ENCODE measurements at places on chromosomes 6 and 20.

- DNase-seq, result no peak
Observed at GRCh38 chr6:108714101-108714765, 134.0 kb upstream of the ARMC2 start.

DNA sequence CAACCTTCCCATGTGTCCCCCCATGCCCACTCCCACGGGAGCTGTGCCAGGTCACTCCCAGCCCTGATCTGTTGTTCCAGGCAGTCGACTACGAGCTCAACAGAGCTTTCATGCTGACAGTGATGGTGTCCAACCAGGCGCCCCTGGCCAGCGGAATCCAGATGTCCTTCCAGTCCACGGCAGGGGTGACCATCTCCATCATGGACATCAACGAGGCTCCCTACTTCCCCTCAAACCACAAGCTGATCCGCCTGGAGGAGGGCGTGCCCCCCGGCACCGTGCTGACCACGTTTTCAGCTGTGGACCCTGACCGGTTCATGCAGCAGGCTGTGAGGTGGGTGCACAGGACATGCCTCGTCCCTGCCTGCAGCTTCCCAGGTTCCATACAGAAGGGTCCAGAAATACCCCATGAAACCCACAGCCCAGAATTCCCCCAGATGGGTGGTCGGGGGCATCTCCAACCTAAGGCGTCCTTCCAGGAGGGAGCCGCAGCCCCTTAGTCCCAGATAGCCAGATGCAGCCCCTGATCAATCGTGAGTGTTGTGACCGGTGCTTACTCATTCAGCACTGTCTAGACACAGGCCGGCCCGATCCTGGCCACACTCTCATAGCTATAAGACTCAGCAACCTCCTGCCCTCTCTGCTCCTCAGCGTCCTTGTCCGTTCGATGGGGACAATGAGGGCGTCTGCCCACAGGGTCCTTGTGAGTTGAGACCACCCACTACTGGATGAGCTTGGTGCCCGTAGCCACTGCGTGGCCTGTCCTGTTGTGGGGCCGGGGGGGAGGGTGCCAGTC is 142.1 kb downstream of the TAF4 start:
- no peak for DNase-seq

DNA sequence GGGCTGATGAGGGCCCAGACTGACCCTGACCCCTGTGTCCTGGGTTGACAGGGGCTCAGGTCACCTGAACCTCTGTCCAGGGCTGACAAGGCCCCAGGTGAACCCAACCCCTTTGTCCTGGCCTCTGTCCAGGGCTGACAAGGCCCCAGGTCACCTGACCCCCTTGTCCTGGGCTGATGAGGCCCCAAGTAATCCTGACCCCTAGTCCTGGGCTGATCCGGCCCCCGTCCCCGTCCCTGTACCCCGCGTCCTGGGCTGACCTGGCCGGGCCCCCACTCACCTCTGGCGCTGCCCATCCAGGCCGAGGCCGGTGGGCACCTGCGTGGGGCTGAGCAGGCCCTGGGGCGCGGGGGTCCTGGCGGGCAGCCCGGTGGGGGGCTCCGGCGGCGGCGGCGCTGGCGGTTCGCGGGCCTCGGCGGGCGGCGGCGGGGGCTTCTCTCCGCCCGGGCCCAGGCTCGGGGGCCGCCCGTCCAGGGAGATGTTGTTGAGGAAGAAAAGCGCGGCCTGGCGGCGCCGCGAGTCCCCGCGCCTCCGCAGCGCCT is 379 bp downstream of the CABLES2 start:
- no peak for DNase-seq

- no peak for DNase-seq
Observed at GRCh38 chr20:1883986-1884385, 11.2 kb upstream of the SIRPA start.

DNA sequence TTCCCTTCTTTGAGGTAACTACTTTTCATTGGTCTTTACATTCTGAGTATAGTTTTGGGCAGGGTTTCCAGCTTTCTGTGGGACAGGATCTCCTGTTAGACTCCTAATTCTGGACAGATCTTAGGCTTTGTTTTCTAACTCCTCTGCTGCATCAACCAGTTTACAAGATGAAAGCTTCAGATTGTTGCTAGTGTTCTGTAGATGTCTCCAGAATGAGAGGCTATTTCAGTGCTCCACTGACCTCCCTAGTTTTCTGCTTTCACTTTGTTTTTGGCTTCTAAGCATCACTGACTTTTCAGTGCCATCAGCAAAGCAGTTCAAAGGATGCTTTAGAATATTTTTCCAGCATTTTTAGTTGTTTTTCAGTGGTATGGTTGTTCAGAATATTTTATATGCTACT is 101.4 kb downstream of the LIN28B start:
- no peak for DNase-seq

DNA sequence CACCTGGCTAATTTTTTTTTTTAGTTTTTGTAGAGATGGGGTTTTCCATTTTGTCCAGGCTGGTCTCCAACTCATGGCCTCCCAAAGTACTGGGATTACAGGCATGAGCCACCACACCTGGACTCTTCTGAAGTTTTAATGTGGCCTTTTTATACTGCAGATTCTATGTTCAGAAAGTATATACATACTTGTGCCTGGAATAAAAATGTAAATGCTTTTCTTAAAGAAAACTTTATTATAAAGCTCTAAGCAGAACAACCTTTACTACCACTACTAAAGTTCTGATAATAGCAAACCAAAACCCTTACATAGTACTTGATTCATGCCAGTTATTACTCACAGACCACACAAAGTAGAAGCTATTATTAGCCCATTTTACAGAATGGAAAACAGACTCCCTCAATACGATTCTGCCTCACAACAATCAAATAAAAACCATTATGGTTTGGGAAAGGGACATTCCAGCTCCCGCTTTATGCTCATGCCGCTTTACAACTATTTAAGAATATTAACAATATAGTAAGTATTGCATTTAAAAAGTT is 5.3 kb downstream of the PHIP start:
- DNase-seq, result no peak

DNA sequence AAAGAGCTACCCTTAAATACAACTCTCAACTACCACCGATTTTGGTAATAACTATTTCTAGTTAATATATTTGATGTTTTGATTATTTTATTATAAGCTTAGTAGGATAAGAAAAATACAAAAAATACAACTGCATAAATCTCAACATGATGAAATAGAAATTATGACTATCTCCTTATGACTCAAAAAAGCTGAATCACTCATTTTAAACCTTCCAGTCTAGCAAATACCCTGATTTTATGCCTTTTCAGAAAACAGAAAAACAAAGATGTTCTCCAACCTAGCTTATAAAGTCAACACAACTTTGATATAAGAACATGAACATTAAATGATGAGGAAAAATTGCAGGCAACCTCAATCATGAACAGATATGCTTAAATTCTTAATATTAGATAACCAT is 40.2 kb upstream of the DSE start:
- no peak for DNase-seq

- no peak for DNase-seq
Observed at GRCh38 chr6:49252901-49253300, 210.2 kb downstream of the MMUT start.

DNA sequence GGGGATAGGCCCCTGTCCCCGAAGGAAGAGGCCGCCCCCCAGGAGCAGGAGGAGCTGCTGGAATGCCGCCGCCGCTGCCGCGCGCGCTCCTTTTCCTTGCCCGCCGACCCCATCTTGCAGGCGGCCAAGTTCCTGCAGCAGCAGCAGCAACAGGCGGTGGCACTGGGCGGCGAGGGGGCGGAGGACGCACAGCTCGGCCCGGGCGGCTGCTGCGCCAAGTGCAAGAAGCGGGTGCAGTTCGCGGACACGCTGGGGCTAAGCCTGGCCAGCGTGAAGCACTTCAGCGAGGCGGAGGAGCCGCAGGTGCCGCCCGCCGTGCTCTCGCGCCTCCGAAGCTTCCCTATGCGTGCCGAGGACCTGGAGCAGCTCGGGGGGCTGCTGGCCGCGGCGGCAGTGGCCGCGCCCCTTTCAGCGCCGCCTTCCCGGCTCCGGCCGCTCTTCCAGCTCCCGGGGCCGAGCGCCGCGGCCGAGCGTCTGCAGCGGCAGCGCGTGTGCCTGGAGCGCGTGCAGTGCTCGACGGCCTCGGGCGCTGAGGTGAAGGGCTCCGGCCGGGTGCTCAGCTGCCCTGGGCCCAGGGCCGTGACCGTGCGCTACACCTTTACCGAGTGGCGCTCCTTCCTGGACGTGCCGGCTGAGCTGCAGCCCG is 630 bp downstream of the PPP1R3G start:
- no peak for DNase-seq

DNA sequence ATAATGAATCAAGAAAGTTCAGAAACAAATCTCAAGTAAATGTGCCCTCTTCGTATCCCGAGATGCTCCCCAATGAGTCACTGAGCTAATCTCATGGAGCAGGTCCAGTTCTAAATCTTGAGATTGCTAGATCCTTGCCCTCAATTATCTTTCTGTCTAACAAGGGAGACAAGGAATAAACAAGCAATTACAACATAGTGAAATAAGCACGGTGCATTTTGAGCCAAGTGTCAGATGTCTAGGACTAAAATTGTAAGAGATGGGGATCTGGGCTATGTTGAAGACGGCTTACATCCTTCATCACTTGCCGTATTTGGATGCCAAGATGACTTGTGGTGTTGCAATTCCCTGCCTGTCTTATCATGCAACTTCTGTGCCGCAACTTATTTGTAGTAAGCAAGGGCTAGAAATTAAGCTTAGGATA is 56.5 kb upstream of the ADGRF1 start:
- no peak for DNase-seq

- no peak for DNase-seq
Observed at GRCh38 chr20:50048420-50049166, 64.4 kb downstream of the UBE2V1 start.

DNA sequence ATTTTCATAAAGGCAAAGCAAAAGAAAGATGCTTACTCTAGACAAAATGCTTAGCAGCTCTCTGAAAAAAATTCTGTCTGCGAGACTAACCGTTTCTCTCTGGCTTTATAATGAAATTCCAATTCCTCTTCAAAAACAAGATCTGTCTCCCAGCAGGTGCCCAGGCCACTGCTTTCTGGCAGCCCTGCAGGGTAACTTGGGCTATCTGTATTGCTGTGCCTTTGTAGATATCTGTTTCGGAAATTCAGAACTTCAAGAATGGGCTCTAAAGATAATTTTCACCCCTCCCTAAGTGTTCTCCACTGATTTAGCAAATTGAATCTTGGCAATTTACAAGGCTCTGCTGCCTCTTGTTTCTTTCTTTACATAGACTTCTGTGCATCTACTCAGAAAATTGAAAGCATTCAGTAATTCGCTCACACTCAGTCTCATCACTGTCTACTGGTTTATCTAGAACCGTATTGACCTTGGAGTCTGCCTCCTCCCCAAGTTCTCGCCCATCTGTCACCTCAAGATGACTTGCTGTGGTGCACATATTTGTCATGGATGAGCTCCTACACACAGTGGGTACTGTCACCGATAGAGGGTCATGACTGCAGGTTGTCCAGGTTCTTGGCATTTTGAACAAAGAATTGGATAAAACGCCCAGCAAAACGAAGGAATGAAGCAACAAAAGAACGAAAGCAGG is 26.4 kb upstream of the FABP7 start:
- DNase-seq, result no peak

DNA sequence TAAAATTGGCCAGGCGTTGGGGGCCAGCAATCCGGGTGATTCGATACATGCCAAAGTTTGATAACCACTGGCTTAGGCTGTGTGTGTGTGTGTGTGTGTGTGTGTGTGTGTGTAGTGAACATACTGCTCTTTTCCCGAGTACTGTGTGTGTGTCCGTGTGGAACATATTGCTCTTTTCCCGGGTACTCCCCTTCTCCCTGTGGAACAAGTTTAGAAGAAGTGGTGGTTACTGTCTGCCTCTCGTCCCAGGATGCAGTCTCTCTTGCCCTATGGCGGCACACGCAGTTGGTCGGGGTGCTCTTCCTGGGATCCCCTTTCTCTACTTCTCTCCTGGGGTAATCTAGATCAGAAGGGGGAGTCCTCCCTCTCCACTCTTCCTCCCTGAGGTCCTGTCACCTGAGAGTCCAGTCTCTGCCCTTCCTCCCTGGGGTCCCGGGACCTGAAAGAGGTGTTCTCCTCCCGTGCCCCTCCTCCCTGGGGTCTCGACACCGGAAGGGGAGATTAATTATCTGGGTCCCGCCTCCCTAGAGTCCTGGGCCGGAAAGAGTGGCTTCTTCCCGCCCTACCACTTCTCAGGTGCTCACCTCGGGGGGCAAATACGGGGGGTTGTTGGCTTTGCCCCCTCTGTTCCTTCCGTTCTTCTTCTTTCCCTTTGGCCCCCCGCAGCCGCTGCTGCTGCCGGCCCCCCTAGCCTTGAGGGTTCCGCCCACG is 516 bp downstream of the GTPBP2 start:
- DNase-seq, result peak; percentile 54

GRCh38 chr6:69294862-69295261 is 501.9 kb downstream of the LMBRD1 start:
- DNase-seq, result no peak

DNA sequence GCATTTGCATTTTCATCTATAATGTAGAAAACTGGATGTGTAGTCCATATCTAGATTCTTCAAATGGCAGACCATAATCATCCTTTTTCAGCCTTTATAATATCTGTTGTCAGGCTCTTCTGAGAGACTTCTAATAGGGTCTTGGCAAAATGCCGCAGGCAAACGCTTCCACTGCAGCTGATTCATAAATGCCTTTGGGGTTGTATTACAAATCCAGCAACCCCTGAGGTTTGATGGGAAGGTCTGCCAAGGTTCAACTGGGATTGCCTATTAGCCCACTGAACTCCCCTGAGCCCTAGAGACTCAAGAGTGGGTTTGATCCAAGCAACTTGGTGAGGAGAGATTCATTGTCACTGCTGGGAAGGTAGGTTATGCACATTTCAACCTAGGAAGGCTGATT is 365.2 kb upstream of the POU3F2 start:
- DNase-seq, result no peak

GRCh38 chr20:20480689-20481088 is 112.8 kb downstream of the INSM1 start:
- DNase-seq, result no peak

GRCh38 chr6:98992535-98992934 is 44.8 kb upstream of the FBXL4 start:
- DNase-seq, result no peak

- DNase-seq, result no peak
Observed at GRCh38 chr6:56786256-56786655, 143.6 kb upstream of the DST start.

DNA sequence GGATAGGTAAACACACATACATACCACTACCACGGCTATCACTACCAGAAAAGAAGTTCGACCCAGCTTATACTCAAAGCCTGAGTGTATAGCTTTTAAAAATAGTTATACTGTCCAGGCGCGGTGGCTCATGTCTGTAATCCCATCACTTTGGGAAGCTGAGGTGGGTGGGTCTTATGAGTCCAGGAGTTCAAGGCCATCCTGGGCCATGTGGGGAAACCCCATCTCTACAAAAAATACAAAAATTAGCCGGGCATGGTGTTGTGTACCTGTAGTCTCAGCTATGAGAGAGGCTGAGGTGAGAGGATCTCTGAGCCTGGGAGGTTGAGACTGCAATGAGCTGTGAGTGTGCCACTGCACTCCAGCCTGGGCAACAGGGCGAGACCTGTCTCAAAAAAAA is 32.9 kb downstream of the NKX2-4 start:
- no peak for DNase-seq

DNA sequence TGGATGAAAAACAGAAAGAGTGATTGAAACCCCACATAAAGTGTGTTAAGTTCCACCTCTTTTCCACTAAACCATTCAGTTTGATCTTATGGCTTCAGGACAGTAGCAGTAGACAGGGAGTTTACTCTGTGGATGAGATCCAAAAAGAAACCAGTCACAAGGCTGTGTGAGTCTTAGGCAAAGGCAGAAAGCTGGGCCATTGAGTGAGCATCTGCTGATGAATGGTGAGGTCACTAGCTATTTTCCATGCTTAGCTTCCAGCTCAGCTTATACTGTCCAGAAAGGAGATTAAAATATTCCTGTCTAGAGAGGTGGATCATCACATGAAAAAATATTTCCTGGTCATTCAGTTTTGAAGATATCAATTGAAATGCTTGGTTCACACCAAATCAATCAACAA is 1643.9 kb downstream of the HACE1 start:
- no peak for DNase-seq
